Hindlimb muscle (tissue), 1 donor: ENCODE measurements at places on chromosomes 7 and 10.

DNA sequence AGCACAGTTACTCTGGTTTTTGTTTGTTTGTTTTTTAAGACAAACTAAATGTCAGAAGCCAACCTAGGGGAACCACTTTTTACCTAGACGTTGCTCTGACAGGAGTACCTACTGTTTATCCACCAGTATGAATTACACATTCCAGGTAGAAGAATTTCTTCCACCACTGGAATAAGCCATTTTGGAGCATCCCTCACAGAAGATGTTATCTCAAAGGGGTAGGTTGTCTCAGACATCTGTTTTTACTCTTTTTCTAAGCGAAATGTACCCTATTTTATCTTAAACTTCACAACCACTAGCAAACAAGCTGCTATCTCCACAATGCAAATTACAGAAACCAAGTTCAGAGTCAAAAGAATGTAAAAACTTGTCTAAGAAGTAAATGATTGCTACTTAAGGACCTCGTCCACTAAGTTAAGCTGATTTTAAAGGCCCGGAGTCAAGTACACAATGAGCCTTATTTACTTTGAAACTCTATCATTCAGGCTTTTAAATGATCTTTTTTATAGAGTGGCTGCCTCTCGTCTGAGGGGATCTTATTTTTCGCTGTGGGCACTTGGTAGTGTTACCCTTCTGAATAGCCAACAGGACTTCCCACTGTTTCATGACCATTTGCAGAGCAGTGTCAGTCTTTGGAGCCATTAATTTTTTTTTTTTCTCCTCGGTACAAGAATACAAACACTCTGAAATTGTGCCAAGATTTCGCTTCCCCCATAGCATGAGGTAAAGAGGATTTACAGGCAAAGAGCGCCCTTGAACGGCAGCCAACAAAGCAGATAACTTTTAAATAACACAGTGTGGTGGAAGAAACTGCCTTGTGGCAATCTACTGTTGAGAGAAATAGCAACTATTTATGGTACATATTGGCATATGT lies 15.7 kb upstream of the ARMC3 start:
- no peak for DNase-seq

GRCh38 chr10:69334302-69335062 lies 56.2 kb downstream of the HK1 start:
- no peak for DNase-seq

DNA sequence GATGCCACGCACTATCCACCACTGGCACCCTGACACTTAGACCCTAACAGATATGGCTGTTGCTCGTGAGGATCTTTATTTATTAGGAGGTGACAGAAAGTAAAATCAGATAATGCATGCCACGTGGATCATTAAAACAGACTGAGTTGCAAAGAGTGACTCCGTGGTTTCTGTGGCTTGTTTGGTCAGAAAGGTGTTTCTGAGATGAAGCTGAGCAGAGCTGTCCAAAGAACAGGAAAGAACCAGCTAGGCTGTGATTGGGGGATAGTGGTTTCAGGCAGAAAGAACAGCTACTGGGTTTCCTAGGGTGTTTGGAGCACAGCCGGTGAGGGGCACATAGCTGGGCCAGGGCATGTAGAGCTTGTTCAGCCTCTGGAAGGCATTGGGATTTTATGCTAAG lies 34.4 kb downstream of the CSGALNACT2 start:
- DNase-seq, result no peak

DNA sequence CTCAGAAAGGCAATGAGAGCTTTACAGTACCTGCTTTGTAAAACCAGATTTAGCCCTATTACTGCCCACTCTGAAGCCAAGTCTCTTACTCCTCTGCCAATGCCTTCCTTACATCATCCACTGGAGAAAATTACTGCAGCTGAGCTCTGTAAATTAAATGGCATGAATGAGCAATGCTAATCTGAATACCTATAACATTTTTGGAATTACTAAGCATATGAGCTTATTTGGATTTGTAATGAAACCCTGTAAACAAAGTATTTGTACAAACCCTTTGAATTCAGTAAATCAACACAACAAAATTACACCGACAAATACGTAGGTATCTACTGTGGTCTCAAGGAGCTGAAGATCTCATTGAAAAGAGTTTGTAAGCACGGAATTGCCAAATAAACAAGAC lies 12.1 kb upstream of the CCNY start:
- no peak for DNase-seq

- DNase-seq, result no peak
Observed at GRCh38 chr7:99124751-99125504, 19.0 kb downstream of the SMURF1 start.

- no peak for DNase-seq
Observed at GRCh38 chr10:96664563-96664962, 55.8 kb downstream of the PIK3AP1 start.

GRCh38 chr10:20765066-20765465 lies 132.0 kb downstream of the NEBL start:
- DNase-seq, result no peak

DNA sequence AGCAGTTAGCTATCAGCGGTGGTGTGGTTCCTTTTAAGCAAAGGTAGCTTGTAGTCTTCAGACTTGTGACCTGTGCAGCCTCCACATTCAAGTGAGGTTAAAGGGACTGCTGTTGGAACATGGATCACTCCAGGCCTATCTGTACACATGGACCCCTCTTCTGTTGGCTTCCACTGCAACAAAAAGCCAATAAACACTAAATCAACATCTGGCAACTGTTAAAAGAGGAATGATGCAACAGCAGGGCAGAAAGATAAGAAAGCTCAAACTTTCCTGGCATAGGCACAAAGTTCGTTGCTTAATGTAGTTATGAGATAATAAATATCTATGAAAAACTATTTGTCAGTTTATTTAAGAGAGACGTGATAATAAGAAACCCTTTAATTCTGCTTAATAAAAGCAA lies 4.0 kb upstream of the MINPP1 start:
- no peak for DNase-seq

DNA sequence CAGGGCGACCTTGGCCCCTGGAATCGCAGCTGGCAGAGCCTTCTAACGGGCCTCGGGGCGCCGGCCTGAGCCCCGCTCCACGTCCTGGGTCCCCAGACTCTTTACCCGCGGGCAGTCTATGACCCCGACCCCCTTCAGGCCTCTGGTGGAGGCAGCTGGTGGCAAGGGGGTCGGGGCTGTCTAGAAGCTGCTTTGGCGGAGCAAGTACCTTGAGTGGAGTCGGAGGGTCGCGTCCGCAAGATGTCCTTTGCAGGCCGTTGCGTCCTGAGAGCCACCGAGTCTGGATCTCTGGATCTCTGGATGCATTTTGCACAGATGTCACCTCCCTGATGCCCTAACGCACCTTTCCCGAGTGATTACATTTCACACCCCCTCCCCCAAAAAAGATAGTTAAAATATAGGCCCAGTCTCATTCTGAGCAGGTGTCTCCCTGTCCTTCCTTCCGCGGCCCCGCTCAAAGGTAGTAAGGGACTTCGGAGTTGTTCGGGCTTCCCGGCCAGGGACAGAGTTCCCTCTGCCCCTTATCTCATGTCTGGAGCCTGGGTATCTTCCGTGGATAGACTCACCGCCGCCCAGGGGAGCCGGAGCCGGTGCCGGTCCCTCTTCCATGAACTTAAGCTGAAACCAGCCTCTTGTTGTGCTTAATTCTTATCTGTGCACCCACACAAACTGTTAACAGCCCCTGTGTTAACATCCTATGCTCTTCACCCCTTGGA lies 457 bp downstream of the ACADSB start:
- peak; percentile 19 for DNase-seq

DNA sequence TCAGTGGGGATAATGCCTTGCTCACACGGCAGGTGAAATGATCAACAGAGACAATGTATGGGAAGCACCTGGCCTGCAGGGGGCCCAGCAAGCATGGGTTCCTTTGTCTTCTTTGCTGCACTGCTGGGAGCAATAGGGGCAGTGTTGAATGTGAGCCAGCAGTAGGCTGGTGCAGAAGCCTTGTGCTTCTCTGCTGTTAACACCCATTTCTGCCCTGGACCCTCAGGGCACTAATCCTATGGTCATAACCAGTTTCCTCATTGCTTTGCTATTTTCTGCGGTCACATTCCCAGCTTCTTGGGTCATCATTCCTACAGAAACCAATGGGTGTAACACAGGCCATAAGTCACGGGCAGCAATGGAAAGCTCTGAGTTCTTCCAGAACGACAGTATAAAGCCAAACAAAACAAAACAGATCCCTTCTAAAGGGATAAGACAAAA lies 10.9 kb upstream of the LGI1 start:
- peak; percentile 14 for DNase-seq

DNA sequence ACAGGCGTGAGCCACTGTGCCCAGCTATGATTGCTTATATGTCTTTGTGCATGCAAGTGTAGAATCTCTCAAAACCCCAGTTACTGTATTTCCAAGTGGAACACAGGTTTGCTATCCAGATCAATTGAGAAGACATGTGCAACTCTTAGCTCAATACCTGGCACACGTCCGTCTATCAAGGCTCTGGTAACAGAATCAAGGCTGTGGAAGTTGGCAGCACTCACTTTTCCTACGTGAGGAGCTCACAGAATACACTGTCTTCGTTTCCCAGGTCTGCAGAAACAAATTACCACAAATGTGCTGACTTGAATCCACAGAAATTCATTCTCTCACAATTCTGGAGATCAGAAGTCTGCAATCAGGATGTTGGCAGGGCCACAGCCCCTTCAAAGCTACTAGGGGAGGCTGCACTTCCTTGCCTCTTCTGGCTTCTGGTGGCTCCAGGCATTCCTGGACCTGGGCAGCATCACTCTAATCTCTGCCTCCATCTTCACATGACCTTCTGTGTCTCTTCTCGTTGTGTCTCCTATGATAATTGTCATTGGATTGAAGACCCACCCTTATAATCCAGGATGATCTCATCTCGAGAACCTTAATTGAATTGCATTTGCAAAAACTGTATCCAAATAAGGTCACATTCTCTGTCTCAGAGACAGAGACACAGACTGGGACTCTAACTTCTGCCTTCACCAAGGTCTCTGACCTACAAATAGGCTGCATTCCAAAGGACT lies 84.8 kb upstream of the C7orf33 start:
- DNase-seq, result peak; percentile 56

DNA sequence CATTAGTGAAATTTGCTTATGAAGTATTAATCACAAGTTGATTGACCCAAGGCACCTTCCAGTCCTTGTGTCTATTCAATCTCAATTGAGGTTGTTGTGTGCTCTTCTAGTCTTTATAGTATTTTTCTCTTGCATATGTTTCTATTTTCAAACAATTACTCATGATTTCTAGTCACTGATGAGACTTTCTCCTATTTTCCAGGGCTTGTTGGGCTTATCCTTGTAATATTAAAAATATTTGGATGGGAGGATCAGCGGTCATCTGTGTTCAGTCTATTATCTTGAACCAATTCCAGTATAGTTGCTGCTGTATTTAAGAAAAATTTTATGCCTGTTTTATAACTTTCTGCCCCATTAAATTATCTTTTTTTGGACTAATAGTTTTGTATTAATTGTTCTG lies 154.4 kb downstream of the PTEN start:
- peak; percentile 12 for DNase-seq

DNA sequence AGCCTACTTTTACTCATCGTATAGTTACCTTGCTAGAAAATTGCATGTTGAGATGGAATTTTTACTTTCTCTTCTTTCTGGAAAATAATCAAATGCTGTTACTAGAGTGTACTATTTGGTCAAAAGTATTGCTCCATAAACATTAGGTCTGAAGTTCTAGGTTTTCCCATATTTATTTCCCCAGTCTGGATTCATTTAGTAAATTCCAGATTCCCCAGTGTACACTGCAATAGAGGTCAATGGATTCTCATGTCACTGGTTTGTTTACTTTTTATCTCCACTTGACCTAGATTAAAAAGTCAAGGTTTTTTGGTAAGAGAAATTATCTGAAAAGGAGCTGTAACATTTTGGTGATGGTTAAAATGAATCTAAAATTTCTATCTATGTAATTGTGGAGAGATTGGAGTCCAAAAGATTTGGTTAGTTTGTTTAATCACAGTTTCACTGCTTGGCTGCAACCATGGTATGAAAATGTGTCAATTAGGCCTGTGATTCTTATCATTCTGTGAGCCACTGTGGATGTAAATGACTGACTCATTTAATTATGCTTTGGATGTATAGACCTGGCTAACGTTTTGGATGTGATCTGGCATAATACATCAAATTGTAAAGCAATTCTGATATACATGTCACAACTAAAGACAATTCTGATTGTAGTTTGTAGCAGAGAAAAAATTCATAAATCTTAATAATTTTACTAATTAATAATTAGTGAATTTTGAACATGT lies 32.7 kb upstream of the STEAP4 start:
- DNase-seq, result no peak

GRCh38 chr7:35446091-35446490 lies 192.2 kb upstream of the TBX20 start:
- DNase-seq, result no peak

DNA sequence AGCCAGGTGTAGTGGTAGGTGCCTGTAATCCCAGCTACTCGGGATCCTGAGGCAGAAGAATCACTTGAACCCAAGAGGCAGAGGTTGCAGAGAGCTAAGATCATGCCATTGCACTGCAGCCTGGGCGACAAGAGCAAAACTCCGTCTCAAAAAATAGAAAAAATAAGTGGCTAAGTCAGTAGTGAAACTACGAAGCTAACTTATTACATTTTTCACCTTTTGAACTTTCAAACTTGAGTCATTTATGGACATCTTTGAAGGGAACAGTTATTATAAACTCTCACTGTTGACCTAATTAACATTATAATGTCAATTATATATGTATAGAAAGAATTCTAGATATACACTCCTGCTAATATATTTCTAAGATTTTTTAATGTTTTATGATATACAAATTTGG lies 541.5 kb upstream of the C7orf33 start:
- DNase-seq, result no peak

DNA sequence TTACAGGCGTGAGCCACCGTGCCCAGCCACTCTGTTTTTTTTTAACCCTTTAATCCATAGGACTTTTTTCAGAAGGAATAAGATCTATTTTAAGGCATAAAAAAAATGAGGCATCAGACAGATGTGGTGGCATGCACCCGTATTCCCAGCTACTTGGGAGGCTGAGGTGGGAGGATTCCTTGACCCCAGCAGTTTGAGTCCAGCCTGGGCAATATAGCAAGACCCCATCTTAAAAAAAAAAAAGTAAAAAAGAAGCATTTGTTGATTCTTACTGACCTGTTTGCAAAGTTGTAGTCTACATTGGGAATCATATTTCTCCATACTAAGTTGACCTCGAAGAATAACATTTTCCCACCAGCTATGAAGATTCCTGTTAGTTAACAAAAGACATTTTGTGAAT lies 38.6 kb downstream of the VCL start:
- DNase-seq, result no peak

DNA sequence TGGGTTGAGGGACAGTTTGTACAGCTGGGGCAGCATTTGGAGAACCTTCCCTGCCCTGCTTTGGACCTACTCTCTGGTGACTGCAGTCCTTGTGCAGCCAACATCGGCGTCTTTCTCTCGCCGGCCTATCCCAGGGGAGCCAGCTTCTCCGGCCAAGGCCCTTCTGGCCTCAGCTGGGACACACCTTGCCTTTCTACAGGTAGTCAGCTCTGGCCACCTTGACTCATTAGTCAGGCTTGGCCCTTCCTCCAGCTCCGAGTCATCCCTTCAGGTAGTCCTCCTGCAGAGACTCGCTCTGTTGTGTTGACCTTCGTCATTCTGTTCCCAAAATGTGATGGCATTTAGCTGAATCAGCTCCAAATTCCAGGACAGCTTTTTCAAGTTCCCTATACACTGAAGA lies 145.0 kb upstream of the CHST15 start:
- DNase-seq, result no peak
